BE2C (cell line): ENCODE measurements at places on chromosomes 7 and 10.

DNA sequence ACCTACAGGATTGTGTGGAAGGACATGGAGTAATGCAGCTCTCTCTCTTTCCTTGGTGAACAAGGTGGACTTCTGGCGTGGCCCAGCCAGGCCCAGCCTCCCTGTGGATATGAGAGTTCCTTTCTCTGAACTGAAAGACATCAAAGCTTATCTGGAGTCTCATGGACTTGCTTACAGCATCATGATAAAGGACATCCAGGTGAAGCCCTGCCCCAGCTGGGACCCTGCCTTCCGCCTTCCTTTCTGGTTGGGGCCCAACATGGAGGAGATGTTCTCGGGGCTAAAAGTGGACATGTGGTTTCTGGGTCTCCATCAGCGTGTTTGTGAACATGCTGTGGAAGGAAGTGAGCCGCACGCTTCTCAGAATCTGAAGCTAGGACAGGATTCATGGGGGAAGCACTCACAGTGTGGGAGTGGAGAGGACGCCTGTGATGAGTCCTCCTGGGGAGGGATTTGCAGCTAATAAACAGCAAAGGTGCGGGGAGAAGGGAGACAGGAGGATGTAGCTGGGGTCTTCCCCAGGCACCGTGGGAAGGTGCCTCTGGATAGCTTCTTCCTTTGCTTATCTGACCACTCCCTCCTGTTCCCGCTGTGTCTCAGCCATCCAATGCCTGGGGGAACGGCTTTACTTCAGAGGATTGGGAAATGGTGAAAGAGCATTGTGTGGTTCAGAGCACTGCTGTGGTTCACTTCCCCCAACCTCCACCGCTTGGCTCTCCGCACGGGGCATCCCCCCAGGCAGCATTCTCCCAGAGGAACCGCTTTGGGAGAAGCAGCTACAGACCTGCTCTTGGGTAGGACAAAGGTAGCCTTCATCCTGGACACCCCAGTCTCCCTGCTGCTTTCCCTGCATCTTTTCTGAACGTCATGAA is 5.5 kb downstream of the CPA5 start:
- no peak for DNase-seq

GRCh38 chr10:24318517-24318916 is 109.6 kb downstream of the KIAA1217 start:
- no peak for DNase-seq

- no peak for DNase-seq
Measured at GRCh38 chr10:113858541-113858940, 4.1 kb downstream of the NHLRC2 start.

GRCh38 chr10:53479365-53479764 is 706.8 kb upstream of the MBL2 start:
- no peak for DNase-seq

GRCh38 chr7:42475082-42475481 is 238.1 kb upstream of the GLI3 start:
- no peak for DNase-seq

DNA sequence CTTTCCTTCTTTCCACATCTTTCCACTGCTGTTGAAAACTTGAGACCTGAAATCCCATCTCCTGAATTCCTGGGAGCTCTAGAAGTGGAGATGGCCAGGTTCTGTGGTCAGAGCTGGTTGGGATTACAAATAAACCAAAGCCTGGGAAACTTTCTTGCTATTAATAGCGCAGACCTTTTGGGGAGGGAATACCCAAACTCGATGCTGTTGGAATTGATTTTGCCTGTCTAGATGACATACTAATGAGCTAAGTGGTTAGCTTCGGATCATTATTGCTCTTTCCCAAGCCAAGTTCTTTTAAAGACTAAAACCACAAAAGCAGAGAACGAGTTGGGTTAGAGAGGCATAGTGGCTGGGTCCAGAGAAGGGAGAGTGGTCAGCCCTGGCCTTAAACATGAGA is 76.6 kb downstream of the TCF7L2 start:
- DNase-seq = no peak

- DNase-seq = no peak
Measured at GRCh38 chr10:50316695-50317648, 65.7 kb upstream of the ASAH2 start.

GRCh38 chr10:96721207-96721572 is 876 bp upstream of the PIK3AP1 start:
- no peak for DNase-seq

- no peak for DNase-seq
Measured at GRCh38 chr7:22972207-22972606, 41.7 kb downstream of the HYCC1 start.

DNA sequence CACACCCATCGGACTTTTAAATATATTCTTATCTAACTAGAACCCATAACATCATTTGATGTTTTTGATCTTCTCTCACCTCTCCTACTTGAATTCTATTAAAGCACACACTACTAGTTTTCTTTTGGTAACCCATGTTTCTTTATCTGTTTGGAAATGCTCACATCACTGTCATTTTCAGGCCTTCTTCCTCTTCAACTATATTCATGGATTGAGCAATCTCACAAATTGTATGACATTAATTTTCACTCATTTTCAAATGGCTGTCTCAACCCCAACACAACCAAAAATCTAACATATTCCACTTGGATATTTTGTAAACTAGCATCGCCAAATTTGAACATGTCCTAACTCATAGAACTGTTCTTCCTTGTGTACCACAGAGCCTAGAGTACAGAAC is 488.0 kb upstream of the SEMA3A start:
- no peak for DNase-seq

- no peak for DNase-seq
Measured at GRCh38 chr10:118980135-118980865, 49.2 kb upstream of the NANOS1 start.

GRCh38 chr10:60209874-60210570 is 179.7 kb downstream of the ANK3 start:
- DNase-seq = no peak

- DNase-seq = no peak
Measured at GRCh38 chr10:129779126-129780111, 184.7 kb downstream of the EBF3 start.

DNA sequence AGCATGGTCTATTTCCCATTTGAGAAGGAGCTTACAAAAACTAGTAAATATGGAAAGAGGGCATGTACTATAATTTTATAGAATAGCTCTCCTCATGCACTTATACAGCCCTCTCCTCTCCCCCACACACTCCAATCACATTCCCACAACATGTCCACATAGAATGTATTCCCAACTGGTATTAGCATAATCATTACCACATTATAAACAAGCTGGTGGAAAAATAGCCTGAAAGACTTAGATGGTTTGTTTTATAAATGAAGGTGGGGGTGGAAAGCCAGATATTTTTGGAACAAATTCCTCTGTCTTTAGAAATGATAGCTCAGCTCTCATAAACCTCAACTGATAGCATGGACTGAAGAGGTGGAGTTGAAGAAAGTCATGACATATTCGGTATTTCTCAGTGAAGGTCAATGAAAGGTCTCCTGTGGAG is 410.1 kb downstream of the SUGCT start:
- DNase-seq = no peak

DNA sequence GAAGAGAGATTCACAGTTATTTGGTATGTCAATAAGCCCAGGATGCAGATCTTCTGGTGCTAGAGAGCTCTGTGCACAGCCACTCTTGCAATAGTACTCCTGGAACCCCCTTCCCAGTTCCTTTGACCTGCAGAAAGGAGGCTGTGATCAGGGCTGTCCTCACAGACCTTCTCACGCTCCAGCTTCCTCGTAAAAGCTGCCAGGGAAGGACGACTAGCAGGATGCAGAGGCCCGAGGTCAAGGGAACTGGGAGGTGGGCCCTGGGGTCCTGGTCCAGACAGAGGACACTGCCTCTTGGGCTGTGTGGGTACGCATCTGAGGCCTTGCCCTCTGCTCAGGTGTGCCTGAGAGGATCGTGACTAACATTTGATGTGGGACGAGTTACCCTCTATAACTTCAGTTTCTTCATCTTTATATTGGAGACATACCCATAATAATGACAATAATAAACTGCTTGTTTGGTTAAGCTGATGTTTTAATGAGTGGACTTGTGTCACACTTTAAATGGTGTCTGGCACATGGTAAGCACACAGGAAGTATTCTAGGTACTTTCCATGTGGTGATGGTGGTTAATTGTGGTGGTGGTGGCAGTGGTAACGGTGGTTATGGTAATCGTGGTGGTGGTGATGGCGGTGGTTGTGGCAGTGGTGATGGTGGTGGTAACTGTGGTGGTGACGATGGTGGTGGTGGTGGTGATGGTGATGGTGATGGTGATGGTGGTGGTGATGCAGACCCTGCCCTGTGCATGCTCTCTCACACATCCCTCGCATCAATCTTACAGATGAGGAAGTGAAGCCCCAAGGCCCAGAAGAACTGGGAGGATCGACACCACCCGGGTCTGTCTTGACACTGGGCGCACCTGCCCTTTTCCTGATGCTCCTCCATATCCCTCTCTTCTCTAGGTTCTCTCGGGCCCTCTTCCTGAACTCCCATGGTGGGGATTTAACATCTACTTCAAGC is 235.2 kb upstream of the GRB10 start:
- no peak for DNase-seq

- DNase-seq = no peak
Measured at GRCh38 chr7:85286446-85286845, 99.6 kb upstream of the SEMA3D start.

DNA sequence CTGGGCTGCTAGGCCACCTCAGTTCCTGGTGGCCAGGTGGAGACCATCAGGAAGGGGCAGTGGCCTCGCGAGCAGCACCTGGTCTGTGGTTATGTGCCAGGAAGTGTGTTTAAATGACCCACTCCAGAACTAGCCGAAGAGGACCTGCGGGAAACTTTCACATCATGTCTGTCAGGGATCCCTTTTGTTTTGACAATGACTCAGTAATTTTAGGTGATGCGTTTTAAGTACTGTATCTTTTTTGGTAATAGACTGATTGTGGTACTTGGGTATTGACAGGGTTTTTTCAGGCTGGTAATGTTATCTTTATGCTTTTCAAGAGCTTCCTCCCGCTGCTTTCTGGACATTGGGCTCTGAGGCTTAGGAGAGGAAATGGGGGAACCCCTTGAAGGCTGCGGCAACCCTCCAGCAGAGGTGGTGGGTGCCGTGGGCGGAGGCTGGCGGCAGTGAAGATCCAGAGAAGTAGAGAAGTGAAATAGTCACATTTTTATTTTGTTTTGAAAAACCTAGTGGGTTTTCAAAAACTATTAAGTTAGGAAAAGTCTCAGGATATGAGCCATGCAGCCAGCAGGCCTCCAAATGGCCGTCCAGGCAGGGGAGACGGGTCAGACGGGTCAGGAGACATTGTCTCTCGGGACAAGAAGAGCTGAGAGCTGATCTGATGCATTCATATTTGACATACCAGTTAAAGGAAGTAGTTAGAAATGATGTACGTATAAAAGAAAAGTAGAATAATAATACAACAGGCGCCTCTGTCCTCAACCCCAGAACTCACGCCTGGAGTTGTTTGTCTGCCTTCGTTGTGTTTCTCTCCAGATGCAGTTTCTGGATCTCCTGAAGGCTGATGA is 27.7 kb downstream of the PPP2R2D start:
- no peak for DNase-seq

- DNase-seq = no peak
Measured at GRCh38 chr7:35482231-35482630, 212.7 kb downstream of the HERPUD2 start.

DNA sequence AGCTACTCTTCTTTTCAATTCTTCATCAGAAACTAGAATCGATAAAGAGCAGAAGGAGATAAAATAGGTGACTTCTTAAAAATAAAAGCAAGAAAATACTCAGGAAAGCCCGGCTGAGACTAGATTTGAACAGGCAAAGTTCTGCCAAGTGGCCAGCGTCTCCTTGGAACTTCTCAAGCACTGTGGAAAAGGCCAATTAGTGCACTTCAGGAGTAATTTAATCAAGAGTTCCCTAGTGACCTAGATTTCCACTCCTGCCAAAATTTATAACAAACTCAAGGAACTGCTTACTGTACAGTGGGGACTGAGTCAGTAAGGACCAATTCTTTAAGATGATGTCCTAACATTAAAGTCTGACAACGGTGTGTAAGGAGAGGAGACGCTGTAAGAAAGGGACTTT is 57.3 kb downstream of the CHCHD3 start:
- no peak for DNase-seq

DNA sequence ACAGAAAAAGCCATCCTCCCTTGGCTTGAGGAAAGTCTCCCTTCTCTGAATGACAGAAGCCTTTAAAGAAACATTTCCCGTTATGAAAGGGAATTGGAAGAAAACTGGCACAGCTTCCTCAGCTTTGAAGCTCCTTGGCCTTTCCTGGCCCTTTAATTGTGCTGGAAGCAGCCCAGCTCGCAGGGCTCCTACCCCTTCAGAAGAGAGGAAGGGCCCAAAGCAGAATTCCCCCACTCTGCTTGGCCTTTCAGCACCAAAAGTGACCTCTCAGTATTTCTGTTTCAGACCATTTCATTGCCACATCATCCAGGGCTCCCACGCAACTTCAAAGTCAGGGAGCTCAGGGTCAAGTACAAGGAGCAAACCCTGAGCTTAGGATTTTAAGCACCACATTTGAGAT is 4.2 kb downstream of the AFAP1L2 start:
- no peak for DNase-seq

GRCh38 chr7:50641442-50642405 is 76.5 kb upstream of the DDC start:
- no peak for DNase-seq

DNA sequence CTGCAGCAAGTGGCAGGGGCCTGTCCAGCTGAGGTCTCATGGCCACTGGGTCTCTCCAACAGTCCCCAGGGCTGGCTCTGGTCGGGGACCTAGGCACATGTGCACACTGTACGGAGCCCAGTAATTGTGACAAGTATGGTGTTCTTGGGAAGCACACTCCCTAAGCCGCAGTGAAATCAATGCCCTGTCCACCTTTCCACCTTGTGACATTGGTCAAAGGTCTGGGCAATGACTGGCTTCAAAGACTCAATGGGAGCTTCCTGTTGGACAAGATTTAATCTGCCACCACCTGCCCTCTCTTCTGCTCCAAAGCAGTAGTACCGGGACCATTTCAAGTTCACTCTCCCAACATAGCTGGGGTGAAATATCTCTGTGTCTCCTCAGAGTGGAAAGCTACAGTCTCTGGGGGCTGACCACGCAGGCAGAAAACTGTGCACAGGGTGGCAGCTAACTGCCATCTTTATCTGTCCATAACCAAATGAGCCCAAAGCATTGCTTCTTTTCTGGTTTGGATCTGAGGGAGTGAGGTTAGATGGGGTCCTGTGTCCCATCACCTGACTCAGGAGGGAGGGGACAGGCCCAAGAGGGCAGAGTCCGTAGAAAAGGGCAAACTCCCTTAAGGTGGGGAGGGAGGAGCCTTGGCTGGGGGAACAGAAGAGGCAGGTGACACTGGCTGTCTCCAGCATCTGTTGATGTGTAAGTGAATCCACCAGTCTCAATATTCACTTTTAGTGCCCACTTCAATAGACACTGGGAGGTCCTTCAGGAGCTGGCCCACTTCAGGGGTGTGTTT is 307.7 kb downstream of the TNS3 start:
- no peak for DNase-seq

- no peak for DNase-seq
Measured at GRCh38 chr10:18980089-18980629, 68.4 kb upstream of the MALRD1 start.
